Activated naive CD4-positive, alpha-beta T cell treated with Interleukin-2 at 50 U/mL for 16 hours (primary cell): ENCODE measurements at places on chromosomes 11 and 22.

- DNase-seq: no peak
These were observed 18.3 kb upstream of the OR5M8 start for GRCh38 chr11:56509439-56509838.

GRCh38 chr11:33689501-33689900, 11.1 kb downstream of the C11orf91 start:
- no peak for DNase-seq

- peak; percentile 61 for DNase-seq
These were observed 23.9 kb downstream of the MYO7A start for GRCh38 chr11:77151804-77152509.

DNA sequence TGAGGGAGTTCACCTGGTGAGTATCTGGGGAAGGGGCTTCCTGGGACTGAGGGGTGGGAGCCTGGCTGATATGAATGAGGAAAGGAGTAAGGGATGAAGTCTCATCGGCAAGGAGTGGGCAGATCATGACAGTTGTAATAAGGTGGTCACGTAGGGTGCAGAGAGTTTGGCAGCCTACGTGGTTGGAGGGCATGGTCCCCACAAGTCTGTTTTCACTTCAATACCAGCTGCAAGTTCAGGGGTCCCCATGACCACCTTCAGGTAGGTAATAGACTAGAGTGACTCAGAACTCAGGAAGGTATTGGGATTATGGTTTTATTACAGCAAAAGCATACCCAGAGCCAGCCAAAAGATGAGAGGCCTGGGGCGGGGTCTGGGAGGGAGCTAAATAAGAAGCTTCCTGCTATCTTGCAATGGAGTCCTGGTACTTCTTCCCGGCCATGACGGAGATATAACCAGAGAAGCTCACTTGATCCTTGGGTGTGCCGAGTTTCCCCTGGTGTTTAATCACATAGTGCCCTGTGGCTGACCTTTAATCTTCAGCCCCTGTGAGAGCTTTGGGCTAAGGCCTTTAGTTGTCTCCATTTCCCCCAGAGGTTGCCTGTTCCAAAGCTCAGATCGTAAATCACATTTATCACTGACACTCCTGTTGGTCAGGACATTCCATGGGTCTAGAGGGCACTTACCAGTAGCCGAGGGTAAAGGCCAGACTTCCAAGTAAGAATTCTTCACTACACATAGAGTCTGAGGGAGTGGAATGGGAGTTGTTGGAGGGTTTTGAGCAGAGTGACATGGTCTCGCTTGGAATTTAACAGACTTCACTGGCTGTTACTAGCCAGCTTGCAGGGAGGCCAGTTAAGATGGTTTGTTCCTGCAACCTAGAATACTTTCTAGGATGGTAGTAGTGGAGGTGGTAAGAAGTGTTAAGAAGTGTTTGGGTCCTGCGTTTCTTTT, 9.1 kb downstream of the SLC3A2 start:
- DNase-seq: no peak

DNA sequence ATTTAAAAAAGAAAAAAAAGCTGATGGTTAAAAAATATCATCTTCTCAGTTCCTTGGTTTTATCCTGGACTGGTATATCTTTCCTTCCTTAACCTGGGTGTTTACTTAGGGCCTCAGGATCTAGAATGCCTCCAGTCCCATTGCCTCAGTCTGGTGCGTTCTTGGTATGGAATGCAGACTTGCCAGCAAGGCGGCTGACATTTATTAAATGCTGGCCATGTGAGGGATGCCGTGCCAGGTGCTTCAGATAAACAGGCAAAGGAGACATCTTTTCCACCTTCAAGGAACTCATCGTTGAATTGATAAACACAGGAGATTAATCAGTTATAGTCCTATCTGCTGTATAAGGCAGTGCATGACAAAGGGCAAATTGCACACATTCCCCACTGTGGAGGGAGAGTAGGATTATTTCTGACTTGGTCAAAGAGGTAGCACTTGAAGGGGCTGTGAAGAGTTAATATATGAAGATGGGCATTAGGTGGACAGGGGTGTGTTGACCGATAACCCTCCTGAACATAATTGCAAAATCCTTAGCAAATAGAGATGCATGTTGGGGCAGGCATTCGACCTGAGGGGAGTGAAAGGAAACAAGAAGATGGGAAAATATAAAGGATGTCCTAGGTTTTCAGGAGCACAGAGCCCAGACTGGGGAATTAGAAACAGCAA, 54.4 kb downstream of the ALX4 start:
- DNase-seq: no peak

DNA sequence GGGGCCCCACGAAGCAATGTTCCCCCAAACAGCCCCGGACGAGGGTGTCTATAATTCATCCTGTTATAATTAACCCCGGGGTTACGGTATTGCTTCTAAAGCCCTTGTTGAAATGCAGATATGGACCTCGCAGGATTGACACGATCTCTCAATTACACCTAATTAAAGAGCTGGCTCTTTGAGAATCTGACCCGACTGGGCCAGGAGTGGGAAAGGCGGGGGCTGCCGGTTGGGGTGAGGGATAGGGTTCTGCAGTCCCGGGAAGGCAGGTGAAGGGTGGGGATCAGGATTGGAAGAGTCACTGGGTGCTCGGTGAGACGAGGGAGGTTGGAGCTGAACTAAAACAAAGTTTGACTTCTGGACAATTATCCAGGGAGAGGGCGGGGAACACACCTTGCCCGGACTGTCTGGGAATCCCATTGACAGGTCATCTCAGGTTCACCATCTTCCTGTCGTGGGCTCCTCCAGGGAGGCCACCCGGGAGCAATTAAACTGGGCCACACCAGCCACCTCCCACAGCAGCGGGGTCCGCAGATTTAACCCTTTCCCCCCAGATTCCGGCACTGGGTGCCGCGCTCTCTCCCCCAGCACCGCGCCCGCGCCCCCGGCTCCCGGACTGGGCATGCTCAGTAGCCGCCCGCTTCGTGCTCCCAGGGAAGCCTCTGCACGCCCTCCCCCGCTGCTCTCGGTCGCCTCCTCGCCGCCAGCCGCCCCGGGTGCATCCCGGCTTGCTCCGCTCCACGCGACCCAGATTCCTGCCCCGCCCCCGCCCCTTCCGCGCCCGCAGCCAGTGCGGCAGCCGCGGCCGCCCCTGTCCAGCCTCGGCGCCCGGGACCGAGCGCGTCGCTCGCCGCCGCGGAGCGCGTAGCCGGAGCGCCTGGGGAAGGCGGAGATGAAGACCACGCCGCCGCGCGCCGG, at the start of gene ELMOD1:
TSS of gene ELMOD1 (plus strand) at position 688 of the 918 bp plus-strand sequence. CDS start 27,043 bp downstream, outside the sequence.
- DNase-seq: peak; percentile 37

DNA sequence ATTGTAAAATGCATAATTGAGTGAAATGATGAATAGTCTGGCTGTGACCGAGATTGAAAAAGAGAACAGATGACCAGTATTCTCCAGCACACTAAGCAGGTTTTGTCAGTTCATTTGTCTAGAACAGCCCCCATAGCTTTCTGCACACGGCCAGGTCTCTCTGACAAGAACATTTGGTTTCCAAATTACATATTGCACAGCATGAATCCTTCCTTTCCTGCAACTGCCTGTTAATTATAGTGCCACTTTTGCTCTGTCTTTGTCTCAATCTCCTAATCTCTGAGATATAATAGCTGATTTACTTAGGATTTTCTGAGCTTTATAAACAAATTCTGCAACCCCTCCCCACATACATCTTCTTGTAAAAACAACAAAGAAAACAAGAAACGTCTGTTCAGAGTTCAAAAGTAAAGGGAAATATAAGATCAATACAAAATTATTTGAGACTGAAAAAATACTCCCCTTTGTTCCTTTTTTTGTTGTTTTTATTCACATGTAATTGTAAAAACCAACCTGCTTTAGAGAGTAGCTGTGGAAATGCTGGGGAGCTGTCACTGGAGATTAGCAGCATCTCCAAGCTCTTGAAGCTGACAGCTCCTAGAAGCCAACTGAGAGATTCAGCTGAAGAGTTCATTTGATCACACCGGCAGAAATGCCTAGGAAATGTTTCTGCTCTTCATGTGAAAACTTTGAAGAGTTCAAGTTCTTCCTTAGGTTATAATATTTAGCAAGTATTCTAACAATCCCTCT, 998.1 kb downstream of the DLG2 start:
- DNase-seq: no peak

GRCh38 chr22:45268167-45268957, 16.4 kb upstream of the UPK3A start:
- DNase-seq: peak; percentile 18

DNA sequence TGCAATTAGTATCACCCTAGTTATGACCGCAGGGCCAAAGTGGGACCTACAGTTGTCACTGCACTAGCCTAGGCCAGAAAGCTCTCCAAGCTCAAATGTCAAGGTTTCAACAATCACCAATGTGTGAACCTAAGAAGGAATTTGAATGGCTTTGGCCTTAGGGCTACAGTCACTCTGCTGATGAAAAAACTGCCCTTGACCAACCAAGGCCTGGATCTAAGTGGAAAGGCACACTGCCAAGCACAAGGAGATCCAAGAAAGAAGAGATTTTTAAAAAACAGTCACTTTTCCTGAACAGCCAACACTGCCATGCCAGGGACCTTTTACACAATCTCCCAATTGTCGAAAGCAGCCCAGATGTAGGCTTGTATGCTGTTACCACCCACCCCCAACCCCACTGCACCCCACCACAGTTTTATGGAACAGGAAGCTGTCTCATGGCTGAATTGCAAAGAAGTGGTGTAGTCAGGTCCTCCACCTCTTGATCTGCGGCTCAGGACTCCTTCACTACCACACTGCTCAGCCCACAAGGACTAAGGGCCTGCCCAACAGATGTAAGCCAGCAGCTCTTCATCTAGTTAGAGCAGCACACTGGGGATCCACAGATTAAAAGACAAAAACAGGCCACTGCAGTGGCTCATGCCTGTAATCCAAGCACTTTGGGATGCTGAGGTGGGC, 32.9 kb downstream of the SMCO4 start:
- no peak for DNase-seq

GRCh38 chr11:31366795-31367194, 2.7 kb downstream of the DCDC1 start:
- peak; percentile 2 for DNase-seq

GRCh38 chr11:27401833-27402316, 38.9 kb upstream of the CCDC34 start:
- DNase-seq: no peak

DNA sequence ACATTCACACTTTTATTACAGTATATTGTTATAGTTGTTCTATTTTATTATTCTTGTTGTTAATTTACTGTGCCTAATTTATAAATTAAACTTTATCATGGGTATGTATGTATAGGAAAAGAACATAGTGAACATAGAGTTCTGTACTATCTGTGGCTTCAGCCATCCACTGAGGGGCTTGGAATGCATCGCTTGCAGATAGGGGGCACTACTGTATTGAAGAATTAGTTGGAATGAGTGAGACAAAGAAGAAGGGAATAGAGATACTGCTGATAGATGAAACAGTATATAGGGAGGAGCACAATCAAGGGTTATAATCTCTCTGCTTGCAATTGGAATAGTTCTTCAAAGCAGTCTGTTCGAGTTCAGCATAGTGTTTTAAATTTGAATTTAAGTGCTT, 432.2 kb downstream of the RAB38 start:
- DNase-seq: no peak

GRCh38 chr22:46914481-46914880, 152.0 kb downstream of the TBC1D22A start:
- DNase-seq: no peak

DNA sequence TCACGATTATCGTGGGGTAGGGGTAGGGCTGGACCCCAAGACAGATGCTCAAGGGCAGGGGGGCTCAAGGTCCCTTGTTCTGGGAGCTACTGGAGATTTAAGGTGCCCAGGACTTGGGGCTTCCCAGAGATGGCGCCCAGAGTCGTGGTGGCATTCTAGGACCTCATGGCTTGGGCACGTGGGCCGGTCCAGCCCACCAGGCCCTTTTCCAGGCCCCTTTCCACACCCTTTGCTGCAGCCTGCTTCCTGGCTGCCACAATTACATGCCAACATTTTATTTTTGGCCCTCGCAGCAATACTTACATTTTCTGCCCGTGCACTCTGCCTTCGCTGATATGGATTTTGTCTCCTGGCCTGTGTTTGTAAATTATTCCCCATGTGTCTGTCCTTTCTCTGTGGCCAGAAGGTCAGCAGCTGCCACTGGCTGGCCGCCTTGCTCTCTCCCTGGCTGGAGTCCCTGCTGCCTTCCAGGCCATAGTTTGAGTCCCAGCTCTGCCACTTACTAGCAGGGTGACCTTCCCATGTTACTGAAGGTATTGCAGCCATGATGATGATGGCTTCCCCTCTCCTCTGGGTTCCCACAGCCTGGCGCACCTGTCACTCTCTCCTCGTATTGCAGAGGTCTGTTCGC, 11.2 kb downstream of the MB start:
- DNase-seq: no peak

- no peak for DNase-seq
These were observed 121.7 kb downstream of the FEZ1 start for GRCh38 chr11:125374398-125374797.

DNA sequence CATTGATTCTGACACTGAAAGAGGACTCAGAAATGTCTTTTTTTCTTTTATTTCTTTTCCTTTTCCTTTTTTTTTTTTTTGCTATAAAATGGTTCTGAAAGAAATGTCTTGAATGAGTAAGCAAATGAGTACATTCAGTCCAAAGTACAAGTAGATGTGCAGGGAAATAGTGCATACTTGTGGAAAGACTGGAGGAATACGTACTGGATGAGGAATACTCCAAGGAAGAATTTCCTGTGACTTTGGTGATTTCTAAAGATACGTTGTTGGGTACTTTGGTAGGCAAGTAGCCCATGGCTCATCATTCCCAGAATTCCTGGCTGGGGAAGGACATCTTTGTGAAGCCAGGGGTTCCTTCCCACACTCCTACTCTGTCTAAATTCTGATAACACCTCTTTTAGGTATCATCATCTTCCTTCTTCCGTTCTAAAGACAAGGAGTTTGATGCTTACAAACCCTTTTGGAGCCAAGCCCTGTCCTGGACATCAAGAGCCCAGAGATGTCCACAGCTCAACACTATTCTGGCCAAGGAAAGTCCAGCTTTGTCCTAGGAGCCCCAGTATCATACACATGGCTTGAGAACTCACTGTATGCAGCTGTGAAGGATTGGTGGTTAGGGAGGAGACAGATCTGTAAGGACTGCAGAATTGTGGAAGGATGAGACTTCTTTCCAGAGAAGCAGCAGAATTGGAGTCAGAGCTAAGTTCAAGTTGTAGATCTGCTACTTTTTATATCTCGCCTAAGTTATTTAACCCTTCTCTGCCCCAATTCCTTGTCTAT, 4.8 kb upstream of the NUP98 start:
- no peak for DNase-seq

DNA sequence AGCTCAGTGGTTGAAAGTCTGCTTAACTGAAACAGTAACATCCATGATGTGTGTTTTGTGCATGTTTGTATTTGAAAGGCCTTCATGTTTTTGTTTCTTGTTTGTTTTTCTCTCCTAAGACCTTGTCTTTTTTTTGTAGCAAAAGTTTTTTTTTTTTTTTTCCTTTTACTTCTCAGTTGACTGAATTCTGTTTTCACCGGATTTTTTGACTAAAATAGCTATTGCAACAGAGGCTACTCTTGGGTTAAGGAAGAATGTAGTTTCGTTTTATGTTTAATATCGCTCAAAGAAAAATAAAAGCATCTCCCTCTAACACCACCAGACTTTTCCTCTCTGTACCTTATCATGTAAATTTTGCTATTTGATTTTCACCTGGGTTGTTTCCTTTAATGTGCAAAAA, 15.1 kb downstream of the APOL6 start:
- no peak for DNase-seq

- no peak for DNase-seq
These were observed 112.1 kb upstream of the DRD2 start for GRCh38 chr11:113587308-113587739.

GRCh38 chr11:131301306-131301705, 69.1 kb upstream of the NTM start:
- no peak for DNase-seq

- no peak for DNase-seq
These were observed 319.2 kb upstream of the CNTN5 start for GRCh38 chr11:98701541-98701940.

GRCh38 chr11:108685419-108686130, 20.7 kb downstream of the DDX10 start:
- no peak for DNase-seq
